Neural crest cell (in vitro differentiated cells): ENCODE measurements at places on chromosomes 3 and 15.

GRCh38 chr3:57163751-57164150 lies 1.4 kb downstream of the IL17RD start:
- H3K27ac ChIP-seq: no peak overlapping the region
- H3K36me3 ChIP-seq: no peaks in the 10 kb centered on the region
- H3K4me1 ChIP-seq: peaks cover 71% of the 10 kb centered on the region
- DNase-seq: no peak

DNA sequence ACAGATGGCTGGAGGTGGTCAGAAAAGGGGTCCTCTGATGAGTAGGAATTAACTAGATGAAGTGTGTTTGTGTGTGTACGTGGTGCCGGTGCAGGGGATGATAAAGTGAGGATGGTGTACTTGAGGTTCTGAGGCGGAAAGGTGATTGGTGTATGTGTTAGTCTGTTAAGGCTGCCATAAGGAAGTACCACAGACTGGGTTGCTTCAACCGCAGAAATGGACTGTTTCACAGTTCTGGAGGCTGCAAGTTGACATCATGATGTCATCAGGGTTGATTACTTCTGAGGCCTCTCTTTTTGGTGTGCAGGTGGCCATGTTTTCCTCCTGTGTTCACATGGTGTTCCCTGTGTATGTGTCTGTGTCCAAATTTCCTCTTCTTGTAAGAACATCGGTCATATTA lies 202.4 kb upstream of the RGMA start:
- peak overlapping the region; percentile 79 for H3K27ac ChIP-seq
- peaks cover 44% of the 10 kb centered on the region for H3K4me1 ChIP-seq
- H3K36me3 ChIP-seq: no peaks in the 10 kb centered on the region

- no peak overlapping the region for H3K4me3 ChIP-seq
- H3K27me3 ChIP-seq: no peaks in the 10 kb centered on the region
- H3K36me3 ChIP-seq: no peaks in the 10 kb centered on the region
- no peaks in the 10 kb centered on the region for H3K4me1 ChIP-seq
- DNase-seq: no peak
These were observed 22.8 kb upstream of the DENND6A start for GRCh38 chr3:57715686-57716085.

- no peaks in the 10 kb centered on the region for H3K4me1 ChIP-seq
- peaks cover 29% of the 10 kb centered on the region for H3K36me3 ChIP-seq
- DNase-seq: no peak
- no peak overlapping the region for H3K27ac ChIP-seq
These were observed 9.5 kb downstream of the CFAP44 start for GRCh38 chr3:113431811-113432210.

DNA sequence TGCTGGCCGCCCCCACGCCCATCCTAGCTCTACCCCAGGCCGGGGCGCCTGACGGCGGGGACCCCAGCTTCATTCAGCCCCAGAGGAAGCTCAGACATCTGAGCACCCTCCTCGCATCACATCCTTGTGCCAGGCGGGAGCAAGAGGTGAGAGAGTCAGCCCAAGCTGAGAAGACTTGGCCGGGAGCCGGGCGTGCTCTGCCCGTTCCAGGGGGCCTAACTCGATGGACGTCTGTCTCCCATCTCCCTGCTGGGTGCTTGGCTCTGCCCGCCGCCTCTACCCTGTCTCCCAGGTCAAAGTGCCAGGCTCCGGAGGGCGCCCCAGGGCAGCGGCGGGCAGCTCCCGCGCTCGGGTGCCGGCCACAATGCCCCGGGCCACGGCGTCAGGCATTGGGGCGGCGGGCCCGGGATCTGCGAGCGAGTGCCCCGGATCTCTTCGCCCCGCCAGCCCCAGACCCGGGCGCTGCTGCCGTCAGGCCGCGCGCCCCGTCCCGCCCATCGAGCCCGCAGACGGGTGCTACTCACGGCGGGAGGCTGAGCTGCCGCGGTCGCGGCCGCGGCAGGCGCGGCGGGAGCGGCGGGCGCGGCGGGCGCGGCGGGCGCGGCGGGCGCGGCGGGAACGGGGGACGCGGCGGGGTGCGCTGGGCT lies 388 bp downstream of the DAPK2 start:
- DNase-seq: peak; percentile 35
- peaks cover 5% of the 10 kb centered on the region for H3K27me3 ChIP-seq
- H3K27ac ChIP-seq: no peak overlapping the region
- peak overlapping the region; percentile 84 for H3K4me3 ChIP-seq

DNA sequence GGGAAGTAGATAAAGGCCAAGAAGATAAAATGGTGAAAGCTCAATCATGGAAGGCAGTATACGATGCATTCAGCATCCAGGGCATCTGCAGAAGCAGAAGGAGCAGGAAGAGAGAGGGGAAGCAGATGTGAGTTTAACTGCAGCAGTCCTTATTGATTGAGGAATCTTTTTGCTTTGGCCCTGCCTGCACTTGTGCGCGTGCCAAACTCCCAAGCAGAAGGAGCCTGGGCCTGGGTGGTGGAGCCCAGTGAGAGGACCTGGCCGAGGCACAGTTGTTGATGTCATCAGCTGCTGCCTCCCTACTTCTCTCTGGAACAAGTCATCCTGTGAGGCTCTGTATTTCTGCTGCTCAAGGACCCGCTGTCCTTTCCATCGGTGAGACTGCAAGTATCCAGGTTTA lies 65.5 kb upstream of the ROPN1 start:
- peak overlapping the region; percentile 73 for H3K27ac ChIP-seq
- H3K36me3 ChIP-seq: peaks cover 3% of the 10 kb centered on the region
- H3K4me1 ChIP-seq: peaks cover 22% of the 10 kb centered on the region
- no peaks in the 10 kb centered on the region for H3K27me3 ChIP-seq
- H3K4me3 ChIP-seq: no peak overlapping the region
- no peak for DNase-seq

- H3K4me1 ChIP-seq: no peaks in the 10 kb centered on the region
- peaks cover 48% of the 10 kb centered on the region for H3K36me3 ChIP-seq
- no peak for DNase-seq
- H3K27me3 ChIP-seq: no peaks in the 10 kb centered on the region
- H3K4me3 ChIP-seq: no peak overlapping the region
- H3K27ac ChIP-seq: no peak overlapping the region
These were observed 27.1 kb upstream of the GPR156 start for GRCh38 chr3:120311863-120312794.

GRCh38 chr3:144762091-144762490 lies 790.5 kb downstream of the DIPK2A start:
- H3K36me3 ChIP-seq: no peaks in the 10 kb centered on the region
- H3K4me1 ChIP-seq: no peaks in the 10 kb centered on the region
- H3K27me3 ChIP-seq: no peaks in the 10 kb centered on the region

DNA sequence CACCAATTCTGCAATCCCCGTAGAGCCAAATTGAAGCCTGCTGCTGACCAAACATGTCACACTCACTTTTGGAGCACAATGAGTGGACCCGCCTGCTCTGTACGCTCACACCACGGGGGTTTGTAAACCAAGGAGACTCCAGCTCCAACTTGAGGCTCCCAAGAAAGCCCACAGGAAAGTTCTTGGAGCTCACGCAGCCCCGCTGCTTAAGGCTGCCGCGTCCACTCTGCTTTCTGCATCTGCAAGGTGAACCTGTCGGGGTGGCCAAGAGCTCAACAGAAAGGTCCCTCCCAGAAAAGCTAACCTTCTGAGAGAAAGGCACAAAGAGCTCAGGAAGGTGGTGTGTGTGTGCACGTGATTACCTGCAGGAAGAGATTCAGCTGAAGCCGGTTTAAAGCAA lies 94.9 kb downstream of the PCSK6 start:
- H3K4me3 ChIP-seq: no peak overlapping the region
- H3K4me1 ChIP-seq: no peaks in the 10 kb centered on the region
- H3K36me3 ChIP-seq: no peaks in the 10 kb centered on the region
- H3K27ac ChIP-seq: no peak overlapping the region
- DNase-seq: no peak
- no peaks in the 10 kb centered on the region for H3K27me3 ChIP-seq

DNA sequence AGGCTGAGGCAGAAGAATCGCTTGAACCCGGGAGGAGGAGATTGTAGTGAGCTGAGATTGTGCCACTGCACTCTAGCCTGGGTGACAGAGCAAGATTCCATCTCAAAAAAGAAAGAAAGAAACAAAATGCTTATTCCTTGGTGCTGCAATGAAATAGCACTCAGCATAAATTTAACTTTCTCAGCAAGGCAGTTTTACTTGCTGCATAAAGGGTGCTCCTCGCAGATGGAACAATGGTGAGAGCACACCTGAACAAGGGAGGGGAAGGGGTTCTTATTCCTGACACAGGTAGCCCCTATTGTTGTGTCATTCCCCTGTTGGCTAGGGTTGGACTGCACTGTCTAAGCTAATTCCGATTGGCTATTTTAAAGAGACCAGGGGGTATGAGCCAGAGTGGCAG lies 17.1 kb downstream of the PAK2 start:
- H3K4me3 ChIP-seq: no peak overlapping the region
- H3K27me3 ChIP-seq: no peaks in the 10 kb centered on the region
- peaks cover 43% of the 10 kb centered on the region for H3K36me3 ChIP-seq
- H3K27ac ChIP-seq: peak overlapping the region; percentile 80
- peaks cover 30% of the 10 kb centered on the region for H3K4me1 ChIP-seq

DNA sequence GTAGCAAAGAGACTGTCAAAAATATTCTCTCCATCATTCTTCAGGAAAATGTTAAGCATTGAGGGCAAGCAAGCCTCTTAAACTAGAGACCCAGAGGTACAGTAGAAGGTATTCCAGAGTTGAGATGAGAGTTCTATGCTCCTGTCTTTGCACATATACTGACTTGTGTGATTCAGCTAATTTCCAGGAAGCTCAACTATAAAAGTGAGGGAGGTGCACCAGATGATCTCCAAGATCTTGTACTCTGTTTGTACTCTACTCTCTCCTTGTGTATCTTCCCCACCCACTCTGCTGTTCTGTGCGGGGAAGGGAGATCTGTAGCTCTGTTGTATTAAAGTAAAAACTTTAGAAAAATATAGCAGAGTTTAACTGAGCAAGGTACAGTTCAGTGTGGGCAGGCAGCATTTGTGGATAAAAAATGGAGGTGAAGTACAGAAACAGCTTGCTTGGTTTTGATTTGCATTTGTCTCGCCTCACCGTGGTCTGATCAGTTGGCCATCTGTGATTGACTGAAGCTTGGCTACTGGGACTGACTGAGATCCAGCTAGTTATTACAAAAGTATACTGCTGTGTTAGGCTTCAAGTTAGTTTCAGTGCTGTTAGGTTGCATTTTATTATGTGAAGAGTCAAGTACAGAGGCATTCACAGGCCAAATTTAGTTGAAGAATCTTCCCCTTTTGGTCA lies 463.1 kb upstream of the GOLIM4 start:
- no peak for DNase-seq
- peak overlapping the region; percentile 21 for H3K27ac ChIP-seq
- H3K4me3 ChIP-seq: no peak overlapping the region
- H3K4me1 ChIP-seq: no peaks in the 10 kb centered on the region
- H3K36me3 ChIP-seq: no peaks in the 10 kb centered on the region
- H3K27me3 ChIP-seq: no peaks in the 10 kb centered on the region

DNA sequence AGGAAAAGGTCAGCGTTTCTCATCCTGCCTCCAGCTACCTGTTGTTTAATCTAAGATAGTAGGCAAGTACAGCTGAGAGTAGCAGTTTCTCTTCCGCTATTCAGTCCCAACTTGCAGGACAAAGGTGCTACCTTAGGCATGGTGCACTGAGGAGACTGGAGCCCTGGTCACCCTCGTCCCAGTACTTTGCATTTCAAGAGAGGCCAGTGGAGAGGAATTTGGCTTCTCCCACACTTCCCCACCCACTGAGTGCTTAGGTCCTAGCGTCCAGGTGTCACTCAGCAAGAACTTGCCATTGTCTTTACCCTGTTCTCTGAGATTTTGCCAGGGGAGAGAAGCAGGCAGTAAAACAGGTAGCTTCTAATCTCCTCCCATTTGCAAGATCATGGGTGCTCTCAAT lies 12.5 kb upstream of the RPN1 start:
- peaks cover 4% of the 10 kb centered on the region for H3K4me1 ChIP-seq
- peaks cover 8% of the 10 kb centered on the region for H3K27me3 ChIP-seq
- no peaks in the 10 kb centered on the region for H3K36me3 ChIP-seq
- DNase-seq: no peak

DNA sequence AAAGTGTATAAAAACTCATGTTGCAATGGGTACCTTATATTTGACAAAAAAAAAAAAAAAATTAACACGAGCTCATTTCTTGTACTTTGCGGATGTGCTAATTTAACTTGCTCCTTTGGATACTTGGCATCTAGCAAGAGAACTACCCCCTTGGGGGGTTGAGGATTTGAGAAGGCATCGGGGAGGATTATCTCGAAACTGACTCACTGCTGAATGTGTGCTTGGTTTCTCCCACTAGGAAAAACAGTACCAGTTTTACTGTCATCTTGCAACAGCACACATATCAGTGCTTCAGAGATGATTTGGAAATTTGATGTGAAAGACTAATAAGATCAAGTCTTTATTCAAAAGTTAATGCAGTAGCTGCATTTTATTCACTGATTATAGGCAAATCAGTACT lies 891 bp downstream of the EXOG start:
- no peaks in the 10 kb centered on the region for H3K27me3 ChIP-seq
- no peak for DNase-seq
- peaks cover 13% of the 10 kb centered on the region for H3K4me1 ChIP-seq
- H3K36me3 ChIP-seq: no peaks in the 10 kb centered on the region

- H3K4me3 ChIP-seq: no peak overlapping the region
- no peaks in the 10 kb centered on the region for H3K27me3 ChIP-seq
- H3K36me3 ChIP-seq: peaks cover 5% of the 10 kb centered on the region
- no peaks in the 10 kb centered on the region for H3K4me1 ChIP-seq
- DNase-seq: no peak
These were observed 164.2 kb downstream of the FEZF2 start for GRCh38 chr3:62209101-62209500.

DNA sequence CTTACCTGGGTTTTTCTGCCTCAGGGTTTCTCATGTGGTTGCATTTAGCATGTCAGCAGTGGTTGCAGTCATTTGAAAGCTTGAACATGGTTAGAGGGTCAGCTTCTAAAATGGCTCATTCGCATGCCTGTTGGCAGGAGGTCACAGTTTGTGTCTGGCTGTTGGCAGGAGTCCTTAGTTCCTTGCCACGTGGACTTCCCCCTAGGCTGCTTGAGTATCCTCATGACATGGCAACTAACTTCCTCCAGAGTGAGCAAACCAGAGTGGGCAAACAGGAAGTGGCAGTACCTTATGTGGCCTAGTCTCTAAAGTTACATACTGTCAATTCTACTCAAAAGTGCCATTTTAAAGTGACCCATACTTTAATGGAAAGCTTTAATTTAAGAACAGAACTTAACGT lies 3.4 kb upstream of the UNC13C start:
- peaks cover 43% of the 10 kb centered on the region for H3K27me3 ChIP-seq
- H3K4me3 ChIP-seq: no peak overlapping the region
- H3K4me1 ChIP-seq: peaks cover 14% of the 10 kb centered on the region
- no peaks in the 10 kb centered on the region for H3K36me3 ChIP-seq

DNA sequence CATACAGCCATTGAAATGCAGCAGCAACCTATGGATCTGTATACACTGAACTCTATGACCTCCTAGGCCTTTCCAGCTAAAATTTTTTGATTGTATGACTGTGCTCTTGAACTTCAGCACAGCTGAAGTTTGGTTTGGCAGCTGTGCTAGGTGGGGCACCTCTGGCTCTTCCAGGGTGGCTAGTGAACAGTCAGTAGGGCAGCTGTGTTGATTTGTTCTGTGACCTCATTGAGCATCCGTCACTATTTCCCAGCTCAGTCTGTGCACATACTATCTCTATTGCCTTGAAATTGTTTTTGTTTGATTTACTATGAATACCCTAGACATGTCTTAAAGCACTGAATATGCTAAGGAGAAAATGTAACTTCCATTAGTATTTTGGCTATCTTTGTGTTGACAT lies 363.2 kb upstream of the NAALADL2 start:
- no peaks in the 10 kb centered on the region for H3K4me1 ChIP-seq
- no peak for DNase-seq
- no peaks in the 10 kb centered on the region for H3K27me3 ChIP-seq
- no peaks in the 10 kb centered on the region for H3K36me3 ChIP-seq
- no peak overlapping the region for H3K27ac ChIP-seq
